Kasumi-1 (cell line): ENCODE measurements at places on chromosomes 7 and 10.

- no peak for DNase-seq
These were observed 33.0 kb downstream of the EN2 start for GRCh38 chr7:155490697-155491628.

GRCh38 chr7:27051451-27051850, 44.3 kb downstream of the HOXA1 start:
- DNase-seq, result no peak

DNA sequence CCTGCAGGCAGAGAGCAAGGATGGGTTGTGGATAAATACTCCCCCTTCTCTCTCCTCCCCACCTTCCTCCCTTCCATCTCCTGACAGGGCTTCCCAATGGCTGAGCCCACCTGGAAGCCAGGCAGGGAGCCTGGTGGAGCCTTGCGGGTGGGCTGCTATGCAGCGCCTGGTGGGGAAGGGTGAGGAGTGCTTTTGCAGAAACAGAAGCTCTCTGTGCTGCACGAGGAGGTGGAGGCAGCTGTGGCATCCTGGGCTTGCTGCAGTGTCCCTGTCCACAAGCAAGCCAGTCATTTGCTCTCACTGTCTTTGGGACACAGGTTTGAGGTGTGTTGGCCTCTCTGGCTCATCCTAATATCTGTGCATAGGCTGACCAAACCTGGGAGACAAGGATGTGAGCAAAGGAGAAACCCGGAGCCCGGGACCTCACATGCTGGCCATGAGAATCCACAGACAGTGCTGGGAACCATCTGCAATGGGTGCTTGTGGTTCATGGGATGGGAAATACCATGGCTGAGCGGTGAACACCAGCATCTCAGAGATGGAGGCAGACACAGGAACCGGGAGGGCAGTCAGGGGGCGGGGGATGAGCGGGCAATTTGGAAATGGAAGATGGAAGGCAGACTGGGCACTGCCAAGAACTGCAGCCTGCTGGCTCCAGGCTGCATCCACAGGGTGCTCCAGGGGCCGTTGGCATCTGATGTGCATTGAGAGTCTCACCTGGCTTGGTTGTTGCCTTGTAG, 364.2 kb downstream of the GLRX3 start:
- DNase-seq, result no peak

GRCh38 chr7:8215648-8216333, 46.2 kb downstream of the ICA1 start:
- DNase-seq, result no peak

DNA sequence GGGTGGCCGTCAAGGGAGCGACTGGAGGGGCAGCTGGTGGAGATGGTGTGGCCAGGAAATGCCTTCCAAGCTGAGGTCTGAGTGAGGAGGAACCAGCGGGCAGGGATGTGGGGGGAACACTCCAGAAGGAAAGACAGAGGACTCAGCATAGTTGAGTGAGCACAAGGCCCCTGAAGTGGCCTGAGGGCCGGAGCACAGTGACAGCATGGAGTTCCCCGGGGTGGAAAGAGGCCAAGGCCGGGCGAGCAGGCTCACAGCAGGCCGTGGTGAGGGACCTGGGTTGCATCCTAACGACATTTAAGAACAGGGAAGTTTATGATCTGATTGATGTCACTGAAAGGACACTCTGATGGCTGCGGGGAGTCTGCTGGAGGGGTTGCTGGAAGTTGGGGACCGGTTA, 48.0 kb downstream of the HTRA1 start:
- DNase-seq, result no peak

DNA sequence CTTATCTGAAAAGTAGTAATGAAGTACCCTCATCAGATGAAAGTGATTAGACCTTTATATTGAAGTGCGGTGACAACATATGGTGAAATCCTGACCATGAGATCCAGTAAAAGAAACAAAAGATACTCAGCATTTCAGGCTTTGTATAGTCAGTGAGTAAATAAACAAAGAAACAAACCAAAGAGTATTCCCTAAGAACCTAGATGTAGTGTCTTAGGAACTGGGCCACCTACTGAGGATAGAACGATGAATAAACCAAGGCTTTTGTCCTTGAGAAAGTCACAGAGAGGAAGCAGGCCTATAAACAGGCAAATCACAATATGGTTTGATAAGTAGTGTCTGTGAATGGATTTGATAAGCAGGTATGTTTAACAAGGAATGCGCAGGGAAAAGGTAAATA, 46.2 kb downstream of the ZNF277 start:
- DNase-seq, result no peak

DNA sequence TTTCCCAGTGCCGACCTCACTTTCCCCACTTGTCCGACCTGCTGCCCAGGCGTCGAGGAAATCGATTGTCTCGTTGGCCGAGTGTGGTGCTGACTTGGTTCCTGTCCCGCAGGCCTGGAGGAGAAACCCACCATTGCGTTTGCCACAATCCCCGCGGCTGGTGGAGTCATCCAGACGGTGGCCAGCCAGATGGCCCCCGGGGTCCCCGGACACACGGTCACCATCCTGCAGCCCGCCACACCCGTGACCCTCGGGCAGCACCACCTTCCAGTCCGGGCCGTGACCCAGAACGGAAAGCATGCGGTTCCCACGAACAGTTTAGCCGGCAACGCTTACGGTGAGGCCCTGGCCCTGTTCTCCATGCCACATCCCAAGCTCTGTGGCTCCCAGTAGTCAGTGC, 14.5 kb upstream of the AP5Z1 start:
- no peak for DNase-seq
